LHCN-M2 (cell line): ENCODE measurements at places on chromosomes 3 and 15. TPM values are rescaled to one million over a fixed set of nuclear protein-coding genes. Genes with fewer than 3 reads are reported as not detected.

Gene TRIP4
- total RNA-seq = 8.1 and 9.2 TPM in 2 replicates

Gene GOLGA8R
- 1.3 and 2.0 TPM in 2 replicates for total RNA-seq

Gene A4GNT
- total RNA-seq = not detected in 2 replicates

Gene SI
- total RNA-seq = not detected in 2 replicates

Gene SCN11A
- total RNA-seq = not detected in 2 replicates

Gene PROK2
- total RNA-seq = not detected in 2 replicates

Gene LCTL
- 0.11 TPM in 1 of 2 replicates, not detected in the other for total RNA-seq

Gene ISL2
- total RNA-seq = 3.0 and 4.1 TPM in 2 replicates
